ENCODE measurements at places on chromosomes 1 and 21.

GRCh38 chr1:161222175-161223019 is 1.0 kb downstream of the APOA2 start:
- no peak for DNase-seq

GRCh38 chr1:21655748-21656147 is 13.4 kb downstream of the RAP1GAP start:
- DNase-seq = no peak

DNA sequence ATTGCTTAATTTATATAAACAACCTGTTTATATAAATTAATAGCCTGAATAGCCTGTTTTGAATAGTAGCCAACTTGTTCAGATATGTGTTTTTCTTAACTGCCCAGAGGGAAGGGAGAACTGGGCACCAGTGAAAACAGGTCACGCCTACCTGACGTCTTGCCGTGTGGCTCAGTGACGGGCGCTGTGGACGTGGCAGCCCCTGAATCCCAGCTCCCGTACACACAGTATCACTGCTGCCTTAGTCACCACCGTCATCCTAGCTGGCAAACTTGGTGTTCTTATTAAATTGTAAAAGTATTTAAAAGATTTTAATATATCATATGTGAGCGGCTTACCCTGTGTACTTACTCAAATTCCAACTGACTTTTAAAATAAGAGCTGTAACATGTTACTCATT is 35.4 kb upstream of the TRAPPC10 start:
- DNase-seq = no peak

DNA sequence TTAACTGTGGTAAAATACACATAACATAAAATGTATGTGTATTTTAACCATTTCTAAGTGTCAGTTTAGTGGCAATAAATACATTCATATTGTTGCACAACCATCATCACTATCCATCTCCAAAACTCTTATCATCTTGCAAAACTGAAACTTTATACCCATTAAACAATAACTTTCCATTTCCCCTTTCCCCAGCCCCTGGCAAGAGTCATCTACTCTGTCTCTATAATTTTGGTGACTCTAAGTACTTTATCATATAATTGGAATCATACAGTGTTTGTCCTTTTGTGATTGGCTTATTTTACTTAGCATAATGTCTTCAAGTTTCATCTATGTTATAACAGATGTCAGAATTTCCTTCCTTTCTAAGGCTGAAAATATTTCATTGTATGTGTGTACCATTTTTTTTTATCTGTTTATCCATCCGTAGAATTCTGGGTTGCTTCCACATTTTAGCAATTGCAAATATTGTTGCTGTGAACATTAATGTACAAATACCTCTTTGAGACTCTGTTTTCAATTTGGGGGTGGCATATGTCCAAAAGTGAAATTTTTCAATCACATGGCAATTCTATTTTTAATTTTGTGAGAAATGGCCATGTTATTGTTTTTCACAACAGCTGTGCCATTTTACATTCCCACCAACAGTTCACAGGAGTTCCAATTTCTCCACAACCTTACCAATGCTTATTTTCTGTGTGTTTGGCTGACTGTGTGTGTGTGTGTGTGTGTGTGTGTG is 153.9 kb upstream of the GORAB start:
- DNase-seq = no peak

GRCh38 chr21:34707876-34708325 is 39.1 kb downstream of the CLIC6 start:
- DNase-seq = no peak
